Stimulated activated CD8-positive, alpha-beta memory T cell treated with anti-CD3 and anti-CD28 coated beads, Interleukin-15, amount 100 ng/mL, for 4 hours (primary cell): ENCODE measurements at places on chromosomes 13 and 19.

DNA sequence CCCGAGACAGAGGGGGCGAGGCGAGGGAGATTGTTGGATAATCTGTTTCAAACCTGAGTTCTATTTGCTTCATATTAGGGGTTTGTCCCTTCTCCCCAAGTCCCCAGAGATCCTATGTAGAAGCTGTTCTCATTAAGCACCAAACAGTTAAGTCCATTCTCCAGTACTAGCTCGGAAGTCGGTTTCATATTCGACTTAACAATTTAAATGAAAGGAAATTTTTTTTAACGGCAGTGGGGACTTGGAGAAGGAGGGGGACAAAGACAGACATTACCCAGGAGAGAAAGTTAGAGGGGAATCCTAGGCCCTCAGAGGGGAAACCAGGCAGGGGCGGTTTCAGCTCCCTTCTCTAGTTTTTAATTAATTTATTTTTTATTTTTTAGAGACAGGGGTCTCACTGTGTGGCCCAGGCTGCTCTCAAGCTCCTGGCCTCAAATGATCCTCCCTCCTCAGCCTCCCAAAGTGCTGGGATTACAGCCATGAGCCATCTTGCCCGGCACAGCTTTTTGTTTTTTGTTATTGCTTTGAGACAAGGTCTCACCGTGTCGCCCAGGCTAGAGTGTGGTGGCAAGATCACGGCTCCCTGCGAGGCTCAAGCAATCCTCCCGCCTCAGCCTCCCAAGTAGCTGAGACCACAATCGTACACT, 13.7 kb upstream of the TLE2 start:
- DNase-seq: no peak

DNA sequence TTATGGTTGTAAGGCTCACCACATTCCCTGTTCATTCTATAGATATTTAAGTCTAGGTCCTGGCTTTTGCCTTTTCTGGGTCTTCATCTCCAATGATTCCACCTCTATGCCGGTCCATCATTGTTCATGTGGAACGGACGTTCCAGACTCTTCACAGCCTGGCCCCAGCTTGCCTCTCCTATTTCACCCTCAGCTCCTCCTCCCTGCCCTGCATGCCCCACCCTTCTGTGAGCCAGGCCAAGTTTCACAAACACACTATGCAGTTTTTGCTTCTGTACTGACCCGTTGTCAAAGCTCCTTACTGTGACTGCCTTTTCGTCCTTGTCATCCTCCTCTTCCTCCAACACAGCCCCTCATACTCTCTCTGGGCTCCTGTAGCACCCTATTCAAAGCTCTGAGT, 31.3 kb downstream of the TEX26 start:
- DNase-seq: no peak

GRCh38 chr13:67069117-67069767, 160.9 kb downstream of the PCDH9 start:
- no peak for DNase-seq

GRCh38 chr19:7778081-7778480, 15.0 kb downstream of the CLEC4M start:
- DNase-seq: no peak

DNA sequence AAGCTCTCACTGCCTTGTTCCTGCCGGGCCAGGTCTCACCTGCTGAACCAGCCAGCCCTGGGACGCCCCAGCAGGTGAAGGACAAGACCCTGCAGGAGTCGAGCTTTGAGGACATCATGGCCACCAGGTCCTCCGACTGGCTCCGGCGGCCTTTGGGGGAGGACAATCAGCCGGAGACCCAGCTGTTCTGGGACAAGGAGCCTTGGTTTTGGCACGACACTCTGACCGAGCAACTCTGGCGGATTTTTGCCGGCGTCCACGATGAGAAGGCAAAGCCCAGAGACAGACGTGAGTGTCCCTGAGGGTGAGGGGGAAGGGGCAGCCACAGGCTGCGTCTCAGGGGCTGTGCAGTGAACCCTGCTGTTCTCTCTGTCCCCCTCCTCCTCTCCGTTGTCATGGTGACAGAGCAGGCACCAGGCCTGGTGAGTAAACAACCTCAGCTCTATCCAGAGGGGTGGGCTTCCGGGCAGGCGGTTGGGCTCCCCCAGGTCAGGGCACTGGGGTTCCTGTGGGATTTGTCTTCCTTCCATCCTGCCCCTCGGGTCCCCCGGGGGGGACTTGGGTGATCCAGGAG, 9.7 kb downstream of the TLE6 start:
- no peak for DNase-seq

- DNase-seq: peak; percentile 28
Observed at GRCh38 chr19:19860756-19861390, 4.8 kb upstream of the ZNF253 start.

GRCh38 chr19:33806434-33806881, 9.8 kb downstream of the KCTD15 start:
- DNase-seq: no peak

- DNase-seq: no peak
Observed at GRCh38 chr19:41426952-41427646, at the start of gene B3GNT8. TSS of gene B3GNT8 (minus strand) at chr19:41427374. CDS start at chr19:41426778, 596 bp downstream.

GRCh38 chr19:51772977-51773376, 12.0 kb downstream of the FPR2 start:
- no peak for DNase-seq

GRCh38 chr13:25990801-25991200, 61.0 kb downstream of the SHISA2 start:
- DNase-seq: no peak

GRCh38 chr19:55304279-55304978, 20.6 kb downstream of the BRSK1 start:
- DNase-seq: no peak

DNA sequence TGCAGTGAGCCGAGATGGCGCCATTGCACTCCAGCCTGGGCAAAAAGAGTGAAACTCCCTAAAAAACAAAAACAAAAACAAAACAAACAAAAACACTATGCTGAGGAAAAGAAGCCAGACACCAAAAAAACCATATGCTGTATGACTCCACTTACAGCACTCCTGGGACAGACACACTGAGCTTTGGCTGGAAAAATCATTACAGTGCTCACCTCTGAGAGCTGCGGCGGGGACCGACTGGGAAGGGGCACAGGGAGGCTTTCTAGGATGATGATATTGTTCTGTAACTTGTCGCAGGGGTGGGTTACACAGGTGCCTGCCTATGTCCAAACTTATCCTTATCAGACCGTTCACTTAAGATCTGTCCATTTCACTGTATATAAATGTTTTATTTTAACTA, 7.8 kb downstream of the PNMA8A start:
- no peak for DNase-seq

DNA sequence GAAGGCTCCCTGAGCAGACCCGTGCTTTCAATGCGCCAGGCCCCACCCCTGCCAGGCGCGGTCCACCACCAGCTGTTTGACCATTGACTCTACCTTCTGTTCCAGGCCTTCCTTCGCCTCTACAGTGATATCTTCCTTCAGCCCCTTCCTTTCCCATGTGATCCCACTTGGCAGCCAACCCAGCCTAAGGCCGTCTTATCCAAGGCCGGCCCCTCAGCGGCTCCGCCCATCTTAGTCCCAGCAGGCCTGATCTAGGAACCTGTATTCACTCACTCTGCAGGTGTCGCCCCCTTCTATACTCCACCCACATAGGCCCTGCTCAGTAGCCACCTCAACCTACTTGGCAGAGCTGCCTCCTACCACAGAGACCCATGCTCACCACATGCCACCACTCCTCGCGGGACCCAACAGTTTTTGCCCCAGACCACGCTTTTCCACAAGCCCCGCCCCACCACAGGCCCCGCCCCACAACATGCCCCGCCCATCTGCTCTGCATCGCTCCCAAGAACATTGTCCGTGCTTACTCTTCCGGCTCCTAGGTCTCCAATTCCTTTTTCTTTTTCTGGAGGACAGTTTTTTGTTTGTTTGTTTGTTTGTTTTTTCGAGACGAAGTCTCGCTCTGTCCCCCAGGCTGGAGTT, 2.9 kb downstream of the RASIP1 start:
- DNase-seq: no peak

- no peak for DNase-seq
Observed at GRCh38 chr19:10625003-10625761, at the start of gene SLC44A2. TSS of gene SLC44A2 (plus strand) at chr19:10625553. CDS start at chr19:10625634, 81 bp downstream.

GRCh38 chr19:46661735-46662592, 982 bp upstream of the DACT3 start:
- peak; percentile 43 for DNase-seq

DNA sequence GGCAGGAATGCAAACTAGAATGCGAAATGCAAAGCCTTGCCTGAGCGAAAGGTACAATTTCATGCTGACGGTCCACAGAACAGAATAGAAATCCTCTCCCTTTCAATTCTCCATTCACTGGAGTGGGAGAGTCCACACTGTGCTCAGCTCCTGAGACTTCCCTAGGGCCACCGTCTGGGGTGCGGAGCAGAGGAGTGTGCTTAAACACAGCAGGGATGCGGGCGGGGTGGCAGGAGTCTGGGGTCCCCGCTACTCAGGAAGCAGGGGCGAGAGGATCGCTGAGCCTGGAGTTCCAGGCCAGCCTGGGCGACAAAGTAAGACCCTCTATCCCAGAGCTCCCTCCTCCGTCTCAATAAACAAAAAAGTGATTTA, 552 bp upstream of the ZNF816 start:
- DNase-seq: no peak

DNA sequence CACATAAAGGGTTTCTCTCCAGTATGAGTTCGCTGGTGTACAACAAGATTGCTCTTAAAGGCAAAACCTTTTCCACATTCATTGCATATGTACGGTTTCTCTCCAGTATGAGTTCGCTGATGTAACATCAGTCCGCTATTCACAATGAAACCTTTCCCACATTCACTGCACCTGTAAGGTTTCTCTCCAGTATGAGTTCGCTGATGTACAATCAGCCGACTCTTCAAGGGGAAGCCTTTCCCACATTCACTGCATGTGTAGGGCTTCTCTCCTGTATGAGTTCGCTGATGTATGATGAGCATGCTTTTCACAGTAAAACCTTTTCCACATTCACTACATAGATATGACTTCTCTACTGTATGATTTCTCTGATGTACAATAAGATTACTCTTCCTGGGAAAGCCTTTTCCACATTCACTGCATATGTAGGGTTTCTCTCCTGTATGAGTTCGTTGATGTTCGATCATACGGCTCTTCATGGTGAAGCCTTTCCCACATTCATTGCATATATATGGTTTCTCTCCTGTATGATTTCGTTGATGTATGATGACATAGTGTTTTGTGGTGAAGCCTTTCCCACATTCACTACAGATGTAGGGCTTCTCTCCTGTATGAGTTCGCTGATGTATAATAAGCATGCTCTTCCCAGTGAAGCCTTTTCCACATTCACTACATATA, 6.0 kb upstream of the ZNF614 start:
- DNase-seq: no peak

- no peak for DNase-seq
Observed at GRCh38 chr13:48977973-48978372, 2.3 kb downstream of the FNDC3A start.

- DNase-seq: no peak
Observed at GRCh38 chr13:21531455-21531854, 72.4 kb upstream of the ZDHHC20 start.
